ENCODE measurements at places on chromosomes 3 and 15.

- DNase-seq, result no peak
These were observed 155.5 kb downstream of the POLR2M start for GRCh38 chr15:57861815-57862586.

DNA sequence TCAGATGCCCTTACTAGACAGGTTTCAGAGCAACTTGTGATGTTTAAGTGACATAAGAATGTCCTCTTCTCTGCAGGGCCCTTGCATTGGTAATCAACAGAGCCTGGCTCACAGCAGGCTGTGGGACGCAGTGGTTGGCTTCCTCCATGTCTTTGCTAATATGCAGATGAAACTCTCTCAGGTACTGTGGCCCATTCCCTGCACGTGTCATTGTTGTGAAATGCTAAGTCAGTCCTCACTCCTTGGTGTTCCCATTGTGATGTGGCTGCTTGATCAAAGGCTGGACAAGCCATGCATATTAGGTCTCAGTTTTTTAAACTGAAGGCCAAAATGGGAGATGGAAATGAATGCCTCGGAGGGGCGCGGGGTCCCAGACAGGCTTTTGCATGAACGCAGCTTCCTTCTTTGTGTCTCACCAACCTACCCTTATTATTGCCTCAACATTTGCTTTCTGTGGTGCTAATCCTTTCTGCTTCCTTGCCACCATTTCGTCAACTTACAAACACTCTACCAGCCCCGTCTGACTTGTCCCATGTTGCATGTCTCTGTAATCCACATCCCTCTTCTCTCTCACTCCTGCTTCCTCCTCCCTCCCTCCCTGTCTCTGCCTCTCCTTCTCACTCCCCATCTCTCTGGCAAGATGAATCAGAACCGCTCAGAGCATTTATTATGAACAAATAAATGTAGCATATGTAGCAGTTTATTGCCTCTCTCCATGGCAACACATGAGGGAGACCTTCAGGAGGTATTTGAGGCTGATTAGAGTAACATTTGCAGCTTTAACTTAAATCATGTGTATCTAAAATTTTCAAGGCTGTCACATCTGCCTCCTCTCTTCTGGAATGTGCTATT lies 133.2 kb upstream of the CHRM5 start:
- DNase-seq, result no peak

GRCh38 chr3:64459711-64460110 lies 228.1 kb downstream of the ADAMTS9 start:
- no peak for DNase-seq

- DNase-seq, result no peak
These were observed 34.5 kb downstream of the P3H2 start for GRCh38 chr3:190086191-190086590.

GRCh38 chr3:137582484-137582883 lies 181.6 kb upstream of the SOX14 start:
- DNase-seq, result no peak

DNA sequence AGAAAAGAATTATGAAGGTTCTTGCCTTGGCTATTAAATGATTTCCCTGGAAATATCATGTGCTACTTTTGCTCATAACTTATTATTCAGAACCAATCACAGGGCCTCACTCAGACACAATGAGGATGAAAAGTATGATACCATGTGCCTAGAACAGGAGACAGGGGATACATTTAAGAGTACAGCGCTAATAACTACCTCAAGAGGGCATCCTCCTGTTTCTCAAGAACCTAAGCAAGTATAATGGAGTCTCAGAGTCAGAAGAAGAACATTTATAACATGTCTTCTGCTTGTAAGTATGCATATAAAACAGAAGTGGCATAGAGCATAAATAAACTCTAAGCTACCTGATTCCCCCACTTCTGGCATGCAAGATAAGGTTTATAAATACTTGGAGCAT lies 125.4 kb upstream of the MME start:
- DNase-seq, result no peak

- peak; percentile 42 for DNase-seq
These were observed 15.1 kb downstream of the ESYT3 start for GRCh38 chr3:138449490-138449889.

DNA sequence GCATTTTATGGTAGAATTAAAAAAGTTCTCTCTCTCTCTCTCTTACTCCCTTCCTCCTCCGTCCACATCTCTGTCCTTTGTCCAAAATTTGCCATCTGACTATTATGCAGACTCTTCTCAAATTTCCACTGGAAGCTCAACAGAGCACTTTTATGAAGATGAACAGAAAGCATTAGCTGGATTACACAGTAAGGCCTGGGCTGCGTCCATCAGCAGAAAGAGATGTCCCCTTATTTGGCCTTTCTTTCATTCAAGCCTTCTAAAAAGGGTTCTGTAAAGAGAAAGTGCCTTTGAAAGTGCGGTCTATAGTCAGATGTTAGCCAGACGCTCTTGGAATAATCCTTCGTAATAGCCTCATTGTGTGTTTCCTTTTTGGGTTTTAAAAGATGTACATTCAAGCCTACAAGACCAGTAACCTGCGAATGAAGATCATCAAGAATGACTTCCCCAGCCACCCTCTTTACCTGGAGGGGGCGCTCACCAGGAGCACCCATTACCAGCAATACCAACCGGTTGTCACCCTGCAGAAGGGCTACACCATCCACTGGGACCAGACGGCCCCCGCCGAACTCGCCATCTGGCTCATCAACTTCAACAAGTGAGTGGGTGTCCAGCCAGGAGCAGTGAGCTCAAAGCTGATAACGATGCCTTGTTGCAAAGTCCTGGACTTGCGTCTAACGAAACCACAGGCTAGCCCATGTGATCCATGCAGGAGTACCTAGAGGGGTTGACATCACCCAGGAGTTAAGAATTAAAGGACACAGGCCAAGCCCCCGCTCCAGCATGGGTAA lies 53.1 kb downstream of the MESD start:
- no peak for DNase-seq

DNA sequence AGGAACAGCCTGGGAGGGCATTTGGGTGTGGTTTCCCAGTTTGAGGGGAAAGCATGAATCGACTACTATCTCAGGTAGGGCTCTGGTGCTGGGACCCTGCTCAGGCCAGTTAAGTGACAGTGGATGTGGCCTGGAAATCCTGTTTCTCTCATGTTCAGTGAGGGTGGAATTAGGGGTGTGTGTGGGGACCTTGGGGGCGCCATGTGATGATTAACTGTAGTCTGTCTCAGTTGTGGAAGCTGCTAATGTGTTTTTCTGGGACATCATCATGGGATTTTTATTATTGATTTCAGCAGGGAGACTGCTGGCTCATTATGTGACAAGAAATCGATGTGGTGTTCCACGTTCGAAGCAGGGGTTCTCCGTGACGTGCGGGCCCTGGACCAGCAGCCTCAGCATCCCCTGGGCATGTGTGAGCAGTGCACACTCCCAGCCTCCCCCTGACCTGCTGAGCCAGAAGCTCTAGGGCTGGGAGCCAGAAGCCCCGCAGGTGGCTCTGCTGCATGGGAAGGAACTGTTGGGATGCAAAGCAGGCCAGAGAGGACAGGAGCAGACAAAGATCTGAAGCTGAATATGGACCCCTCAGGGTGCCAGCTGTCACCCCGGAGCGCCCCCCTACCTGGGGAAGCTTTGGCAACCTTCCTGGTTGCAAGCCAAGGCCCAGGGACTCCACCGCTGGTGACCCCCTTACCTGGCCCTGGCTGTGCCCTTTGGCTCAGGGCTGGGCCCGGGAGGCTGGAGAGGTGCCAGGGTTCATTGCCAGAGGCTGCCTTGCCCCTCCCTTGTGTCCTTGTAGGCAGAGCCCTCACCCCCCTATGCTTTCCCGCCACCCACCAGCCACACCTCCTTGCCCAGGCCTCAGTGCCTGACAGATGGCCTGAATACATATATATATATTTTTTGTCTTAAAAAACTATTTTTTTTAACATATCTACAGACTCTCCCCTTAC lies 149.8 kb downstream of the APBA2 start:
- peak; percentile 49 for DNase-seq

- no peak for DNase-seq
These were observed 10.6 kb downstream of the RAB7A start for GRCh38 chr3:128736601-128737000.

- DNase-seq, result no peak
These were observed 51.8 kb upstream of the NUDT16 start for GRCh38 chr3:131329774-131330173.

- no peak for DNase-seq
These were observed 551.2 kb downstream of the MECOM start for GRCh38 chr3:169112153-169112892.

GRCh38 chr3:152243721-152244516 lies 24.8 kb upstream of the MBNL1 start:
- no peak for DNase-seq

DNA sequence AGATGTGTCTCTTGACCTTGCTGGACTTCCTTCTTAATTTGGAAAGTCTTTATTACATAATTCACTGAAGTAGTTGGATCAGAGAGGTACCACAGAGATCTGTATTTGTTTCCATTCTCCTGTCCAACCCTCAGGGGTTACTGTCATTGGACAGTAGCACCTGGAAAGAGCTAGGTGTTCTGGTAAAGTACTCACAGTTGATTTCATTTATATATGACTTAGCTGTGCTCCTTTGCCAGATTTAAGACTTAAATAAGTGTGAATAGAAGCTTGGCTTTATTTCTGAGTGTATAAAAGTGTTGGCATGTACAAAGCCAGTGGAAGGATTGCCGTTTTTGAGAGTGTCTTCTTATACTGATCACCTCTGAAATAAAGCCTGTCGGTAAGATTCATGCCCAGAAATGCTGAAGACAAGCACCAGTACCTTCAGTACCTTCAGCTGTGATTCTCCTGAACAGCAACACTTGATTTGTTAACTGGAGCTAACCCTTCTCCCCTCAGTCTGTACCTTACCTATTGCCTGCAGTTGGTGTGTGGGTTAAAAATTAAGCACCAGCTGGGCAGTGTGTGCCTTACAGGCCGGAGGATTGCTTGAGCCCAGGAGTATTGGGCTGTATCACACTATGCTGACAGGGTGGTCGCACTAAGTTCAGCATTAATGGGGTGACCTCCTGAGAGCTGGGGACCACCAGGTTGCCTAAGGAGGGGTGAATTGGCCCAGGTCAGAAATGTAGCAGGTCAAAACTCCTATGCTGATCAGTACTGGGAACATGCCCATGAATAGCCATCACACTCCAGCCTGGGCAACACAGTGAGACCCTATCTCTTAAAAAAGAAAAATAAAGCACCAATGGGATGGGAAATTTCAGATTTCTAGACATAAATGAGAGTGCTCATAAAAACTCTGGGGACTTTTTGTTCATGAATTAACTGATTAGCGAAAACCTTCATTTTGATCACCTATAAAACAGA lies 197.7 kb downstream of the FNDC3B start:
- DNase-seq, result no peak

GRCh38 chr15:77057072-77057471 lies 13.8 kb downstream of the TSPAN3 start:
- no peak for DNase-seq

DNA sequence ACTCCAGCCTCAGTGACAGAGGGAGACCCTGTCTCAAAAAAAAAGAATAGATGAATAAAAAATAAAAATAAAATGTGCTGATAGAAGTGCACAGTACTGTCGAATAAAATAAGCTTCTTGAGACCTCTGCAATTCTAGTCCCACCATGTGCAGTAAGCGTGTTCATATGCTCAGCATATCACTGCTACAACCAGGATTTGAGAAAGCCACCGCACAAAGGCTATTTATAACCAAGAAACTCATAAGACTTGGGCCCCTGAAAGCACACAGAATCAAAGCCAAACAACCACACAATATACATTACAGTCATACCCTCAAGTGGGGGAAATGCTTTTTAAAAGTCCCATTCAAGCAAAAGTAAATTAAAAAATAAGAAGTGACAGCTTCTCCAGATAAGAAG lies 56.5 kb upstream of the FXR1 start:
- no peak for DNase-seq

- no peak for DNase-seq
These were observed 21.7 kb downstream of the AQP9 start for GRCh38 chr15:58159827-58160386.

GRCh38 chr15:40909662-40910630 lies 15.7 kb downstream of the VPS18 start:
- DNase-seq, result no peak

- DNase-seq, result no peak
These were observed 184.5 kb upstream of the ADAMTS9 start for GRCh38 chr3:64872345-64872744.

Data from left forelimb (tissue), 1 donor.